Ecto neural progenitor cell (in vitro differentiated cells): ENCODE measurements at places on chromosomes 12 and 14.

GRCh38 chr12:104063712-104064030 lies 660 bp upstream of the HCFC2 start:
- DNase-seq, result no peak

DNA sequence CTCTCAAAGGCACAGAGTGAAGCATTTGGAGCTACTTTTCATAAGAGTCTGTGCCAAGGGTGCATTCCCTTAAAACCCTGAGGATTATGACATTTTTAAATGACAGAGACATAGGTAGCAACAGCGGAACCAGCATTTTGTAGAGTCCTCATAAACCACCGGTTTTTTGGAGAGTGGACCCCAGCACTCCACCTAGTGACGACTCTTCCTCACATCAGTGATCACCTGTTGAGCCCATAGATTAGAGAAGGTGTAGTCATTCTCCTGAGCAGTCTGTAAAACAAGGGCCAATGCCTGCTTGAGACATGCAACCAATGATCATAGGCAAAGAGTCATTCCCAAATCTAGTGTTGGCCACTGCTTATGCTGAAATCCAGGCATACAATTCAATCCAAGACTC lies 399.1 kb downstream of the GXYLT1 start:
- no peak for DNase-seq

DNA sequence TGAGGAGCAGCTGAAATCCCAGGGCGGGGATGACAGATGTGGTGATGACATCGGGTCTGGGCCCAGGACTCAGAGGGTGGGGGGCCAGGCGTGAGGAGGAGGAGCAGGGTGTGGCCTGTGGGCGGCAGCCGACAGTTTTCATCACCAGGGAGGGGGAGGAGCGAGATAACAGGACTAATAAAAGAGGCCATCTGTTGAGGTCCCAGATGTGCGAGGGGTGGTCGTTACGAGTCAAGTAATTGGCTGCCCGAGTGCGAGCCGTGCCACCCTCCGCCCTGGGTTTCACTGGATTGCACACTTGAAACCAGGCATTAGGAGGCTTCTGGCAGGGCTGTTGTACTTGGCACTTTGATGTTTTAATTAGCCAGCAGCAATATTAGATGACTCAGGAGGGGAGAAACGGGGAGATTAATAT lies 67.2 kb downstream of the NOS1 start:
- no peak for DNase-seq

DNA sequence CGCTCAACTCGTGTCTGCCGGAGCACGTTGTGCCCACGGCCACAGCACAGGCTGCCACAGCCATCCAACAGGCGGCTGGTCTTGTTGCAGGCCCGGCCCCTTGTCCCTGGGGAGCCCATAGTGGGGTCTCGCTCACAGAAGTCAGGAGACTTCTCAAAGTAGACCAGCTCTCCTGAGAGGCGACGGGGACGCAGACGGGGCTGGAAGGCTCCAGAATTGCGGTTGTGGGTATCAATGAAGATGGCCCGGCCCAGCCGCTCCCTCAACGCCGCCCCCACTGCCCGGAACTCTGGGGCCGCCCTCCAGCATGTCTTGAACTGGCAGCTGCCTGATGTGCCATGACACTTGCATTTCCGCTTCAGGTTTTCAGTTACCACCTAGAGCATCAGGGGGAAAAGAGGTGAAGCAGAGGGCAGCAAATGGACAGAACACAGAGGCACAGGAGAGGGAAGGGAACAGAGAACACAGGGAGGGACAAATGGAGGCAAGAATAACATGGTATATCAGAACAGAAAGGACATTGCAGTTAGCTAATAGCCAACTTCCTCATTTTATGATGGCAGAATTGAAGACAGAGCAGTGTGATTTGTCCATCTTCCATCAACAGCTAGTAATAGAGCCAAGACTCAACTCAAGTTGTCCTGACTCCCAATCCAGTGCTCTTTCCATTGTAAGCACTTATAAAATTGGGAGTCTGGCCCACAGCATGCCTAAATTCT lies 5.2 kb downstream of the WNT10B start:
- DNase-seq, result no peak

GRCh38 chr14:68862954-68863594 lies 70.2 kb upstream of the ZFP36L1 start:
- DNase-seq, result peak; percentile 79

- no peak for DNase-seq
Observed at GRCh38 chr14:88470542-88471440, 84.0 kb downstream of the PTPN21 start.

- DNase-seq, result no peak
Observed at GRCh38 chr12:124039276-124039675, 66.3 kb downstream of the ZNF664 start.

DNA sequence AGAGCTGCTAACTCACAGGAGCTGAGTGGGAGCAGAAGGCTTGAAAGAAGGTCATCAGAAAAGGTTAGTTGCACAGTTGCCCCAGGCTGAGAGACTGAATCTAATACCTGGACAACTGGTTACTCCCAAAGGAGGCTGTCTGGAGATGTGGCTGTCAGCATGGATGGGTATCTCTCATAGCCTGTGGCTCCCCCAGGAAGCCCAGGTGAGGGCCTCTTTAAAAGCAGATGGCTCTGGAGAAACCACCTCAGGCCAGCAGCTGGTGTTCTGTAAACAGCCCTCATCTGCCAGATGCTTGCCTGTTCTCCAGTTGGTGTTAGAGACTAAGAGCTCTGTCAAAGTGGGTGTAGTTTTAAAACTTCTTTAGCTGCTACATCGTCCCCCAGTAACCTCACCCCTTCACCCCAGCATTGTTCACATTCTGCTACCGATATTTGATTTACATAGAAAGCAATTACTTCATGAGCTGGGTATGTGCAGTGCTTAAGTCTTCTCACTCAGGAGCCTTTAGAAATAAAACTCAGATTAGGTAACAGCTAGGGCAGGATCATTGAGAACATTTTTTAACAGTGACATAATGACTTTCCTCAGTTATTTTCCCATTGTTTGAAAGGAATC lies 25.8 kb downstream of the DACT1 start:
- no peak for DNase-seq

DNA sequence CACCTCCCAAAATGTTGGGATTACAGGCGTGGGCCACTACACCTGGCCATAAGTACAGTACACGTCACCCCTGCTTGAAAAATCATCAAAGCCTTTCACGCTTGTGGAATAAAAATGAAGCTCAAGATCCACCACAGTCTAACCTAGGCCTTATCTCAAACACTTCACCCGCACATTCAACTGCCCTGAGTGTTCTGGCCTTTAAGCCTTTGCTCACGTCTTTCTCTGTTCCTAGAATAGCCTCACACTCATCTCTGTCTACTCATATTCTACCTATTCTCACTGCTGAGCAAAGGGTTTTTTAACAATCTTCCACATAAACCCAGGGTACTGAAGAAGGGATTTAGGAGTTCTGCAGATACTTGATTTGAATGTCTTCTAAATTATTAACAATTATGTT lies 9.9 kb downstream of the CALCOCO1 start:
- DNase-seq, result no peak

DNA sequence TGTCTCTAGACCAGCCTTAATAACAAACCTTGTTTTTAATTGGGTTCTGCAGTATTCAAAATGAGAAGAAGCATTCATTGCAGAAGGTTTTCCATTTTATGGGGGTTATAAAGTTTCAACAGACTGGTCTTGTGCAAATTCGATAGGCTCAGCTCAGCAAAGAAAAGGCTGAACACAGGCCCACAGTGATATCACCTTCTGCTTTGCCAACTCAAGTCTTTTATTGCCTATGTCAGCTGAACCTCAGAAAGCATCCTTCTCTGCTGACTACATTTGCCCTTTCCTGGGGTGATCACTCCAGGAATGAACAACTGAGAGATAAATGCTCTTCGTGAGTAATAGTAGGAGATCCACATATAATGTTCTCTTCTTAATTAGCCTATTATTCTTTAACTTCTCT lies 134.5 kb upstream of the CCDC175 start:
- DNase-seq, result no peak
